ENCODE measurements at places on chromosomes 4 and X.

- no peak overlapping the region for H3K4me3 ChIP-seq
- H3K27me3 ChIP-seq = no peaks in the 10 kb centered on the region
- peaks cover 41% of the 10 kb centered on the region for H3K36me3 ChIP-seq
- no peak for DNase-seq
- no peak overlapping the region for H3K27ac ChIP-seq
These were observed 59.6 kb upstream of the DRP2 start for GRCh38 chrX:101160001-101160400.

GRCh38 chr4:47561331-47561730 is 76.3 kb downstream of the ATP10D start:
- H3K4me3 ChIP-seq = no peak overlapping the region
- H3K4me1 ChIP-seq = peaks cover 4% of the 10 kb centered on the region
- H3K36me3 ChIP-seq = no peaks in the 10 kb centered on the region
- no peaks in the 10 kb centered on the region for H3K27me3 ChIP-seq
- DNase-seq = no peak
- H3K27ac ChIP-seq = no peak overlapping the region

DNA sequence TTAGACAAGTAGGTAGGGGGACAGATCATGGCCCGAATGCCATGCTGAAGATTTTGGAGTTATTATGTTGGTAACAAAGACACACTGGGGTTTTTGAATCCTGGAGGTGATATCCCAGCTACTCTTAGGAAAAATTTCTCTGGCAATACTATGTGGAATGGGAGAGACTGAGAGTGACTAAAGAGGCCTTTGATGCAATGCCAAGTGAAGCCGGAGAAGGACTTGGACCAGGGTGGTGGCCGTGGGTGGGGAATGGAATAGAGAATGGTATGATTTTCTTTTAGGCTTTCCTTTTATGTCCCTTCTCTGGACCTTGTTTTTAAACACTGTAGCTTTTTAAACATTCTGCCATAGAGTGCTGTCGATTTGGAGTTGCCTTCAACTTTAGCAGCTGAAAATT is 141.6 kb downstream of the DCLK2 start:
- H3K4me1 ChIP-seq = no peaks in the 10 kb centered on the region
- no peak overlapping the region for H3K4me3 ChIP-seq
- H3K27ac ChIP-seq = no peak overlapping the region
- DNase-seq = no peak

GRCh38 chr4:71253545-71253944 is 85.3 kb upstream of the SLC4A4 start:
- H3K4me3 ChIP-seq = no peak overlapping the region
- no peak overlapping the region for H3K27ac ChIP-seq
- DNase-seq = no peak
- no peaks in the 10 kb centered on the region for H3K27me3 ChIP-seq
- no peaks in the 10 kb centered on the region for H3K4me1 ChIP-seq

- H3K4me1 ChIP-seq = no peaks in the 10 kb centered on the region
- DNase-seq = no peak
- H3K27ac ChIP-seq = no peak overlapping the region
These were observed 219.1 kb downstream of the FGF13 start for GRCh38 chrX:138492371-138492770.

- H3K27ac ChIP-seq = no peak overlapping the region
- no peak for DNase-seq
- no peaks in the 10 kb centered on the region for H3K4me1 ChIP-seq
- no peaks in the 10 kb centered on the region for H3K27me3 ChIP-seq
- no peaks in the 10 kb centered on the region for H3K36me3 ChIP-seq
These were observed 89.2 kb upstream of the EFHC2 start for GRCh38 chrX:44432641-44433040.

Data from activated naive CD4-positive, alpha-beta T cell treated with anti-CD3 and anti-CD28 coated beads, Interleukin-2, amount 10 ng/mL, durations not matched to agents 7 days and 5 days (primary cell).